ENCODE measurements at places on chromosomes 7 and 10.

DNA sequence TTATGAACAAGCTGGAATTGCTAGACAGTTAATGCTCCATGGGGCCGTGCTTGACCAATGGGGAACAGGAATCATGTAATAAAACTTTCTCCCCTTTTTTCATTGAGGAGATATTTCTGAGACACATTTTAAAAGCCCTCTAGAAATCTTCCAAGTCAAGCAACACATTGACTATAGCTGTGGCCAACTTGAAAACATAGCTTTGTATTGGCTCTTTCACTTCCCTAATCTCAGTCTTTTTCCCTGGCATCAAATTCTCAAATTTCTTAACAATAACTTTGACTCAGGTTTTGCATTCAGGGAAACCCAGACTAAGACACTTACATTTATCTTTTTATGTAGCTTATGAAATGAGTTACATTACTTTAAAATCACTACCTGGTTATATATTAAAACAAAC lies 947.1 kb upstream of the MBL2 start:
- DNase-seq = no peak

DNA sequence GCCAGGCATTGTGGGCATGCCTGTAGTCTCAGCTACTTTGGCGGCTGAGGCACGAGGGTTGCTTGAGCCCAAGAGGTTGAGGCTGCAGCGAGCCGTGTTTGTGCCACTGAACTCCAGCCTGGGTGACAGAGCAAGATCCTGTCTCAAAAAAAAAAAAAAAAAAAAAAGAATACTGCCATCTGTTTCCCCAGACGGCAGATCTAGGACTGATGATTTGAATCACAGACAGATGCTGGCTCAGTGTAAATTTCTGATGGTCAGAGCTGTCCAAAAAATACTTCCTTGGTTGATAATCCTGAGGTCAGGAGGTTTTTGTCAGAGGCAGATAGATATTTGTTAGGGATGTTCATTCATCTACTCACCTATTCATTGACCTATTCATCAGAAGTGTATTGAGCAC lies 130.7 kb downstream of the REEP3 start:
- no peak for DNase-seq

DNA sequence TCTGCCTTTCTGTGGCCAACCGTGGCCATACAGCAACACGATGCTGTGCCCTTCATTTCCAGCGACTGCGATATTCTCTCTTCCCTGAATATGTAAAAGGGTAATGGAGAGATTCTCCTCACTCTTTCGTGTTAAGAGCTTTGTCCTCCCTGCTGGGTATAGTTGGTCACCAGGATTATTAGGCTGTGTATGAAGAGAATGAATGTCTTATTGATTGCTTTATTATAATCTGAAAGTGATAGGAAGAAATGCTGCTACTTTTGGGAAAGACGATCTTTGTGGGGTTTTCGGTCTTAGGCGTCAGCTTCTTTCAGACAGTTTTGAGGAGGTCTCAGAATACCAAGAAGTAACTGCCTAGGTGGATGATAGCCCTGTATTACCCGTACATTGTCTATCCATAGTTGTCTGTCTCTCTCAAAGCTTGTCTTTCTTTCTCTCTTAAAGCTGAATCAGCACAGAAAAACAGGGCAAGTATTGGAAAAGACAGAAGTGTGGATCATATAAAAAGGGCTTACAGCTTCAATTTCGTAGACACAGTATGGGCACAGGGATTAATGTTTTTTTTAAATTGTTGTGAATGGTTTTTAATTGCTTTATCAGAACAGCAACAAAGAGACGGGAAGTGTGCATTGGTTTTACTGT lies 1.2 kb downstream of the AHCYL2 start:
- no peak for DNase-seq

- DNase-seq = no peak
Observed at GRCh38 chr7:24670782-24671181, 86.5 kb downstream of the GSDME start.

GRCh38 chr10:19373988-19374387 lies 325.4 kb downstream of the MALRD1 start:
- no peak for DNase-seq

DNA sequence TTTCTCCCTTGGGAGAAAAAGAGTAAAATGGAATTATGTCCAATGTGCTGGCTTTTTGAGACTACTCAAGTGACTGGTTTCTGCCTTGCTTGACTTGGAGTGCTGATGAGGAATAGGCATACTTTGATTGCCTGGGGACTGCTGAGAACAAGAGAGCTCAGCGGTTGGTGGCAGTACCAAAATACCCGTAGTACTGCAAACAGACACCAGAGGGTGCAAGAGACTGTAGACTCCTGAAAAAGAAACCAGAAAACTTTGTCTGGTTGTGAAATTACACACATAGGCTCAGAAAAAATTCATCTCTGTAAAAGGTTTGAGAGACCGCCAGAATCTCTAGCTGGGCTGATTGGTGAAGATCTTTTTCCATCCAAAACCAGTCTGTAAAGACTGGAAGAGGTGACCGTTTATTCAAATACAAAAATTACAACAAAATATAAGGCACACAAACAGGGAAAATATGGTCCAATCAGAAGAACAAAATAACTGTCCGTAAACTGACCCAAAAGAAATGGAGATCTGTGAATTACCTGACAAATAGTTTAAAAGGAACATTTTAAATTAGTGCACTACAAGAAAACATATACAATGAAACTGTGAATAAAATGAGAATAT lies 18.5 kb downstream of the BICC1 start:
- DNase-seq = peak; percentile 75

- DNase-seq = no peak
Observed at GRCh38 chr7:108368466-108368865, 87.8 kb downstream of the NRCAM start.

DNA sequence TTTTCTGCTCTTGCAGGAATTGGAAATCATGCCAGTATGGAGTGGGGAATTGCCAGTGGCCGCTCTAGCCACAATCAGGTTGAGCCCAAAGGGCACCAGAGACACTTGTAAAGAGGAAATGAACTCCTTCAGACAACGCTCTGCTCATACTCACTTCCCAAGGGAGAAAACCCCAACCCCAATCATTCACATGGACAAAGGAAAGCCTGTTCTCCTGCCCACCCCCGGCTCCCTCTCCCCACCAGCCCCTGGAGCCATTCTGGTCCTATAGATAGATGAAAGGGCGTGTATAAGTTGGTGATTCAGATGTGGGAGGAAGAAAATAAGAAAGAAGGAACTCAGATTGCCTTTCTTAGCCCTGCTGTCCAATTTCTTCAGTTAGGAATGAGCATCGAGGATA lies 57.4 kb downstream of the GFRA1 start:
- no peak for DNase-seq

- DNase-seq = peak; percentile 8
Observed at GRCh38 chr10:97596101-97597082, 6.9 kb downstream of the C10orf62 start.

DNA sequence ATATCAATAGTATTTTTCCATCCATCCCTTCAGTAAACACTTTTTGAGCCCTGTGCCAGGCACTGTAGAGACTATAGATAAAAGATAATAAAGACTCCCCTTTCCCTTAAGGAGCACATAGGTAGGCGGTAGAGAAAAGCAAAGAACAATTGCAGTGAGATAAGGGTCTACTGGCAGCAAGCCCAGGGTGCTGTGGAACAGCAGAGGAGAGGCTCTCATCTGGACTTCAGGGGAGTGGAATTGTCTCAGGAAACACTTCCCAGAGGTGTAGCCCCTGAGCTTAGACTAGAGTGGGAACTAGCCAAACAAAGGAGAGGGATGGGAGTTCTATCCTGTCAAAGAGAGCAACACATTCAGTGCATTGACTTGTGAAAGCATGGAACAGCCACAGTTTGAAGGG lies 102.0 kb downstream of the NRF1 start:
- DNase-seq = no peak

- DNase-seq = no peak
Observed at GRCh38 chr7:121953601-121954000, 80.6 kb downstream of the PTPRZ1 start.

DNA sequence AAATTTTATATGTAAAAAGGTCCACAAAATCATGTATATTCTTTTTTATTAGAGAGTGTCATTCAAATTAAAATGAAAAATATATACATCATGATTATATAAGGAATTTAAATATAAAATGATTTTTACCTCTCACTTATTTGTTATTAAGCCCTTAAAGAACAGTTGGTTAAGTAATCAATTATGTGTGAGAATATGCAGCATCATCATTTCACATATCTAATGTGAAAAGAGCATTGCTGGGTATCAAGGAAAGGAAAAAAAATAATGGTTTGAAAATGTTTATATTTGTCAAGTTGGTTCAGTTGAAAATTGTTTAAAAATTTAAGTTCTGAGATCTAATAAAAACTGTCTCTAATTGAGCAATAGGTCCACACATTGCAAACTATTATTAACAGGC lies 363.6 kb upstream of the GRM3 start:
- no peak for DNase-seq

- no peak for DNase-seq
Observed at GRCh38 chr10:15254808-15255648, 86.5 kb upstream of the NMT2 start.

DNA sequence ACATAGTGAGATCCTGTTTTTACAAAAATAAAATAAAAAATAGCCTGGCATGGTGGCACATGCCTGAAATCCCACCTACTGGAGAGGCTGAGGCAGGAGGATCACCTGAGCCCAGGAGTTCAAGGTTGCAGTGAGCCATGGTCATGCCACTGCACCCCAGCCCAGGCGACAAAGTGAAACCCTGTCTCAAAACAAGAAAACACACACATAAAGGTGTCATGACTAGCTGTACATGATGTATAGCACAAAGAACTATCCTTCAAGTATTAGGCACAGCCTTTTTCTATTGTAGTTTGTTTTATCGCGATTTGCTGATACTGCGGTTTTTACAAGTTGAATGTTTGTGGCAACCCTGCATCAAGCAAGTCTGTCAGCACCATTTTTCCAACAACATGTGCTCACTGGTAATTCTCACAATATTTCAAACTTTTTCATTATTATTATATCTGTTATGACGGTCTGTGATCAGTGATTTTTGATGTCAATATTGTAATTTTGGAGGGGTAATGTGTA lies 11.5 kb upstream of the SNX13 start:
- DNase-seq = no peak

DNA sequence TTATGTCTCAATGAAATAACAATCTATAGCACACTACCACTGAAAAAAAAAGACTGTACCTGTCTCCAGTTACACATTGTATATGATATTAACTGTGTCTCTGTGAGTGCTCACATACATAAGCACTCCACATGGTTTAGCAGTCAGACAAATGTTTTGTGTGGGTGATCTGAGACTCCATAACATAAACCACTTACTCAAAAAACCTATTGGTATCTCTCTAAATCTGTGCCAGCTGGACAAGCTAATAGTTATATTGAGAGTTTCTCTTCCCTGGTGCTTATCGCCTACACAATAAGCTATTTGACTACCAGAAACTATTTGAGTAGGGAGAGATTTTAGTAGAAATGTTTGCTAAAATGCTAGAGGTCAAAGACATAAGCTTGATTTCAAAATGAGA lies 190.1 kb upstream of the AGR3 start:
- DNase-seq = no peak

DNA sequence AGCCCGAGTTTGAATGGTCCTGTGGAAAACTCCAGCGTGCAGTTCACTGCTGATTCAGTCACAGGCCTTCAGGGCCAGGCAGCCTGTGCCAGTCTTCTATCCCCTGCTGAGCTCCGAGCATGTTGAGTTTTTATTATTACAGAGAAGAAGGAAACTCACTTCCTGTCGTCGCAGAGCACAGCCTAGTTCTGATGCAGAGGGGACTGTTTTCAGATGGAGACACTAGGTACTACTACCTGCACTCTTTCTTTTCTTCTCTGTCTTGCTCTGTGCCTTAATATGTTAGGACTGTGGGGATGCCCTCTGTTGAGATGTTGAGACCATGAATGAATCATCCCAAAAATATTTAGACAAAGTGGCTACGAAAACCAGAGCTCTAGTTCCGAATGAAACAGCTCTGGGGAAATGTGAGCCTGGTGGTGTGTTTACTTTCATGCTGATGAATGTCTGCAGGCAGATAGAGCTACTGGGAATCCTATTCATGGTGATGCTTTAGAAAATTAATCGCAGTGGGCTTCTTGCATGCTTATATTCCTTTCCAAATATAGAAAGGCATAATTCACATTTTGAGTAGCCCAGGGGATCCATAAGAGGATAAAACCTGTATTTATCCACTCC lies 29.6 kb downstream of the CASP7 start:
- no peak for DNase-seq

- no peak for DNase-seq
Observed at GRCh38 chr10:14585287-14586193, 189.2 kb downstream of the FAM107B start.

DNA sequence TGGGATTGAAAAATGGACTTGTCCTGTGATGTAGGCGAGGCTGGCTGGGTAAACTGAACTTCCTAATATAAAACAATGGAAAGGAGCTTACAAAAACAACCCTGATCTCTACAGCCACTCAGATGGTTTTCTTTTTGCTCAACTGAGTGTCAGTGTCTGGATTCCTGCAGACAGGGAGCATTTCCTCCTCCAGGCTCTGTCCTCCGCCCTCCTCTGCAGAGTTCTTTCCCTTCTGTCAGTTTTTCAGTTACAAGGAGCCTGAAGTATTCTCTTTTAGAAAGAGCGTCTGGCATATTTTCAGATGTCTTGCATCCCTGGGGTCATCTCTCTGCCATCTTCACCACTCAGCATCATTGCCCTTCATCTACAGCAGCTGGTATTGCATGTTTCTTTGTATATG lies 50.0 kb upstream of the PITRM1 start:
- DNase-seq = no peak

DNA sequence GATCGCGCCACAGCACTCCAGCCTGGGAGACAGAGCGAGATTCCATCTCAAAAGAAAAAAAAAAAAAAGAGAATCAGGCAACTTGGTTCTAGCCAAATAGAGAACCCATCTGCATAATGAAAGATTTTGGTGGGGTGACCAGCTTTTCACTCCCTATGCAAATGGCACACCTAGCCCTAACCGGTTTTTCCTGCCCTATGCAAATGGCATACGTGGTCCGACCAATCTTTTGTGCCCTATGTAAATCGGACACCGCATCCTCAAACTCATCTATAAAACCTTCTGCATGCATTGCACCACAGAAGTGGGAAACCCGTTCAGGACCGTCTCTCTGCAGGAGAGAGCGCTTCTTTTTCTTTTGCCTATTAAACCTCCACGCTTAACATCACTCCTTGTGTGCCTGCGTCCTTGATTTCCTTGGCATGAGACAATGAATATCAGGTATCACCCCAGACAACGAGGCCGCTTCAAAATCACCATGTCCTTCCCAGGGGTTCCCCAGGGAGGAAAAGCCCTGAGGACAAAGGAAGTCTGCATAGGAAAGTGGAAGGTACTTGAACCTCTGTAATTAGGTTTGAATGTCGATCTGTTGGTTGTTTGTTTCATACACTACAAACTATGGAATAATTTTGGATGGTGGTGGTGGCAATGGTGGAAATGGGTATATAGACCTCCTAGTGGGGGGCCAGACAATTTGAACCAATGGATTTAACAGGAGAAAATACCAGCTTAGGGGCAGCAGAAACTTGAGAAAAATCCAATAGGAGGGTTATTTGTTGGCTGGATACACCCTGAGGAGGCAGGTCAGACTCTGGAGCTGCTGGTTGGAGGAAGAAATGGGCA lies 396.2 kb downstream of the TYW1 start:
- no peak for DNase-seq

GRCh38 chr10:28984431-28984830 lies 304.4 kb upstream of the LYZL1 start:
- peak; percentile 66 for DNase-seq
